ENCODE measurements at places on chromosomes 11 and 22.

- peak; percentile 93 for DNase-seq
These were observed 49.0 kb downstream of the OR4D9 start for GRCh38 chr11:59560290-59560701.

- no peak for DNase-seq
These were observed 13.5 kb upstream of the MIEF1 start for GRCh38 chr22:39488563-39489083.

DNA sequence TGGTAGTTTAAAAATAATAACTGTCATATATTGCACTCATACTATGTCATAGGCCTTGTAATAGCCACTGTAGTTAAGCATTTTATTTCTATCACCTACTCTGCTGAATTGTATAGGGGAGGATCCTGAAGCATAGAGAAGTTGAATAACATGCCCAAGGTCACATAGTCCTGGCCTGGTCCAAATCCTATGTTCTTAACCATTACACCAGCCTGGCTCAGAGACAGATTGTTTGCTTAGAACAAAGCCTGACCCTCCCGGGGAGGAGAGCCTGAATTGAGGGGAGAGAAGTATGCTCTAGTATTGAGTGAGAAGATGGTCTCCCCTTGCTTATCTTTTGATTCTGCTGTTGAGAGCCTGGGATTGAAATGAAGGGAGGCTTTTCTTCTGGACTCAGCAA lies 2.2 kb downstream of the NEU3 start:
- no peak for DNase-seq

DNA sequence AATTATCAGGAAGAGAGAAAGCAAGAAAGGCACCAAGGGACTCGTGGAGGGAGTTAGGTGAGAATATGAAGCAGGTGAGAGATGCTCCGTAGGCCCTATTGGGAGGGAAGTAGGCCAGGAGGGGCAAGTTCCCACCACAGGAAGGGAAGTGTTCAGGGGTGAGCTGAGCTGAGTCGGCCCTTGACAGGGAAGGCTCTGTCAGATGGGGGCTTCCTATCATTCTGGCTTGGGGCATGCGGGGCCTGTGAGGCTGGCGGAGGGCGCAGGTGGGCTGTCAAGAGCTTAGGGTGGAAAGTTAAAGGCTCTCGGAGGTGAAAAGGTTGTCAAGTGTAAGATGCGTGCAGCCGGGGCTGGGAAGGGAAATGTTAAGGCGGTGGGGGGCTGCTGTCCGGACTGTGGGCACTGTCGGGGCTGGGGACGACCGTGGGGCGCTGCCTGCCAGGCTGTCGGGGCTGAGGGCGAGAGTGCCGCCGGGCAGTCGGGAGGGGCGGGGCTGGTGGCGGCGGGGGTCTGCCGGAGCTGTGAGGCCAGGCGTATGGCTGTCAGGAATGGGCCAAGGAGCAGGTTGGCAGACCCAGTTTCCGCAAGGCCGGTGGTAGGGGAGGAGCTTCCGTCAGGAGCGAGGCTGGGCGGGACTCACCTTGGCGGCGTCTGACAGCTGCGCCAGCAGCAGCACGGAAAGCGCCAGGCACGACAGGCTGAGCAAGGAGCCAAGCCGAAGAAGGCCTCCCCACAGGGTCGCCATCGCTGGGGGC lies 496 bp downstream of the TMEM9B start:
- peak; percentile 93 for DNase-seq

DNA sequence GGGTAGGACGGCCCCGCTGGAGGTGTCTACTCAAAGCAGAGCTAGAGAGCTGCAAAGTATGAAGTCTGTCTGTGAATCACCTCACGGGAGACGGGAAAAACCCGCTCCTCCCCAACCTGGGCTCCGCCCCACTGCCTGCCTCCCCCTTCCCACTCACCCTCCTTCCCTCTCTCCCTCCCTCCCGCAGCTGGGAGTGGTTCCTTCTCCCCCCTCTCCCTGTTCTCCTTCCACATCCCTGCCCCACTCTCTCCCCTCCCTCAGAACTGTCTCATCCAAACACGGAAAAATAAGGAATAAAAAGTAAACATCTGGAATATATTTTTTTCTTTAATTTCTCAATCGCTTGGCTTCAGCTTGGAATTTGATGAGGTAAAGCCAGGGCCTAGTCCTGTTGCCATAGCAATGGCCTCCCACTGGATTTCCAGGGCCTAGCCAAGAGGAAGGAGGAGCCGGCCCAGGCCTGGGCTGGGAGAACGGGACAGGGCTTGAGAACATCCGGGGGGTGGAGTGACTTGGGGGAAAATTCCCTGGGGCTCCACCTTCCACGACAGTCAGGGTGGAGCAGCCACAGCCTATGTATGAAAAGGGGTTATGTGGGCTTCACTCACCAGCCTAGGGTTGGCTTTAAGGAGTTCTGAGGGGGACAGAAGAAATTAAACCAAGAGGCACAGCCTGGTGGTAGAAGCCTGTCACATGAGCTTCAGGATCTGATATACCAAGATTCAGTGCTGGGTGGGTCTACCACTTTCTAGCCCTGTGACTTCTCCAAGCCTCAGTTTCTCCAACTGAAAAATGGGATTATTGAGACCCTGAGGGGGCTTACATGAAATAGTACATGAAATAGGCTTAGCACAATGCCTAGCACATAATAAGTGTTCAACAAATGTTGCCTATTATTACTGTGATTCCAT lies 2.2 kb downstream of the TNKS1BP1 start:
- peak; percentile 98 for DNase-seq

GRCh38 chr22:47020166-47020565 lies 257.7 kb downstream of the TBC1D22A start:
- DNase-seq: no peak

- no peak for DNase-seq
These were observed 12.3 kb downstream of the SMPD1 start for GRCh38 chr11:6402561-6402981.

DNA sequence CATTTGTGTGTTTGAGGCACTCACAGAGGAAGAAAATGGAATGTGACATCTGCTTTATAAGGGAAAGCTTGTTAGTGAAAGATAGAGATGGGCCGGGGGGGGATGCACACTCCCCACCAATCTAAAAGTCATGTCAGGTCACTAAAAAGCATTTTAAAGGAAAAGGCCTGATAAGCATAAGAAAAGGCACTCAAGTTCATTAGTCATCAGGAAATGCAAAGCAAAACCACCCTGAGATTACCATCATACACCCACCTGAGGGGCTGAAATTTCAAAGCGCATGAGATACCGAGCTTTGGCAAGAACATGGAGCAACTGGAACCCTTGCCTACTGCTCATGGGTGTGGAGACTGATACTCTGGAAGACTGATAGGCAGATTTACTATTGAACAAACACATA lies 77.9 kb upstream of the ANO1 start:
- no peak for DNase-seq

GRCh38 chr11:61146416-61146815 lies 14.8 kb downstream of the VPS37C start:
- DNase-seq: no peak

GRCh38 chr11:103648670-103649400 lies 387.6 kb upstream of the DDI1 start:
- no peak for DNase-seq

- DNase-seq: no peak
These were observed 46.2 kb downstream of the BLID start for GRCh38 chr11:122069707-122070360.

GRCh38 chr11:45658292-45658991 lies 7.0 kb downstream of the CHST1 start:
- DNase-seq: no peak

- no peak for DNase-seq
These were observed 245.1 kb upstream of the ARHGAP42 start for GRCh38 chr11:100442017-100442416.

GRCh38 chr11:9137293-9138132 lies 46.1 kb upstream of the SCUBE2 start:
- peak; percentile 93 for DNase-seq

GRCh38 chr22:20588843-20589581 lies 81.6 kb downstream of the MED15 start:
- no peak for DNase-seq

- no peak for DNase-seq
These were observed 9.1 kb downstream of the SELENOO start for GRCh38 chr22:50209893-50210292.

- no peak for DNase-seq
These were observed 42.1 kb downstream of the RIC3 start for GRCh38 chr11:8126649-8127289.

DNA sequence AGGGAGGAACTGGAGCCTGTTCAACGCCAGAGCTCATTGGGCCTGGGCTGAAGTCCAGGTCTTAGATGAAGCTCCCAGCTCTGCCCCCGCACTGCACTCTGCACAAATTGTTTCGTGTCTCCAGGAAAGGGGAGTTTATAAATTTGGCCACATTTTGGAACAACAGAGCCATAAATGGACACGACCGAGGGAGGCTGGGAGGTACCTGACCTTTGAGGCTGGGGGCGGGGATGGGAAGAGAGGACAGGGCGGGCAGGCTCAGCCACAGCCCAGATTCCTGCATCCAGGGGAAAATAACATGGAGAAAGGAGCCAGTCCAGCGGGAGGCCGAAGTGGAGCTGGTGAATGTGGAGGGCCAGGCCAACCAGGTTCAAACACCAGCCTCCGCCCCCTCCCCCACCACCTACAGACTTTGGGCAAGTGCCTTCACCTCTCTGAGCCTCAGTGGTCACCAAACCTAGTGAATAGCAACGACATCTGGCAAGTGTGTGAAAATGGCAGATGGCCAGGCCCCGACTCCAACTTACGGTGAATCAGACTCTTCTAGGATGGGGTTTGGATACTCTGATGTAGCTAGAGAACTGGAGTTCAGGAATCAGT lies 36.8 kb upstream of the SMTN start:
- no peak for DNase-seq

DNA sequence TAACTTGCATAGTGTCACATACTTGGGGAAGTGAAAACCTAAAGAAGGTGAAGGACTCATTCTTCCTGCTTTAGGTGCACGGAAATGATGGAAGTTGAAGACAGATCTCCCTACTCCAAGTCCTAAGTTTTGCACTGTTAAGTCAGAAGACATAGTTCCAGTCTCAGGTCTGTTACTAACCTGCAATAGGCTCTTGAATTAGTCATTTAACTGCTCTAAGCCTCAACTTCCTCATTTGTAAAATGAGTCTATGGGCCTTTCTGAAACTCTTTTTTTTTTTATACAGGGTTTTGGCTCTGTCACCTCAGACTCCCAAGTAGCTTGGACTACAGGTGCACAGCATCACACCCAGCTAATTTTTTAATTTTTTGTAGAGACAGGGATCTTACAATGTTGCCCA lies 30.8 kb upstream of the POU2AF1 start:
- DNase-seq: no peak

DNA sequence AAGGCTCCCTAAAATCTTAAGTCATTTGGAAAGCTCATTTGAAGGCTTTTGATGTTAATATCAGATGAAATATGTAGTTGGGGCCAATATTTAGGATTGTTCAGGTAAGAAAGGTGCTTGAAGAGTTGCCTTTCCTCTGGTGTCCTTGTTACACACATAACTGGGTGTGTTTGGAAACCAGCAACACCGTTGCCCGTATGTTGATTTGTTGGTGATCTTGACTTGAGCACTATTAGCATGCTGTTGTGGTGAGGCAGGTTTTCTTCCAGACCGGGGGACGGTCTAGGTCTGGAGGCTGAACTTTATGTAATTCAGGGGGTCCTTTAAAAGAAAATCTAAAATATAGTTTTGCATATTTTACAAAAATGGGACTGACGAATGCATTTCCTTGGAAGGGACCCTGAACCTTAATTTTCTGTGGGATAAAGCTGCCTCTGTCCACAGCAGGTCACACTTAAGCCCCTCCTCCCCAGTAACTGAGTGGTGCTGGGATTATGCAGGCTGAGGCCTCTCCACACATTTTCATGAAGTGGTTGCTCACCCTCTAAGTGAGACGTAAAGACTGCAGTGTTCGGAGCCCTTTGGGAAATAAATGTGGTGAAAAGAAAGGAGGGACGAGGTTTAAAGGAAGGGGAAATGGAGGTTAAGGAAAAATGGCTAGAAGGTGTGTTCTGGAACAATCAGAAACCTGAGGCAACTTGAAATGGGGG lies 1.8 kb downstream of the YWHAH start:
- no peak for DNase-seq

DNA sequence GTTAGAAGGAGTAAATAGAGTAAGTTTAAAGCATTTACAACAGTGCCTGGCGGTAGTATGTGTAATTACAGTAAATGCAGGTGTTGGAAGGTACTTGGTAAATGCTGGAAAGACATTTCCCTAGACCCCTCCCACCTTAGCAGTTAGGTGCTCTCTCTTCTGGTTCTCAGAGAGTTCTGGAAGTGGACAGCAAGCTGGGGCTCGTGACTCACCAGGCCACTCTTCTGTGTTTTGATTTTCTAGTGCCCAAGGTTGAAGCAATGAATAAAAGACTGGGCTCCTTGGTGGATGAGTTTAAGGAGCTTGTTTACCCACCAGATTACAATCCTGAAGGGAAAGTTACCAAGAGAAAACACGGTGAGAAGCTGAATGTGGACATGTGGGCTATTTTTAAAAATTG lies 27.6 kb downstream of the SNU13 start:
- no peak for DNase-seq

All from esophagus muscularis mucosa (tissue), 4 donors.